ENCODE measurements at places on chromosomes 13 and 19. TPM values are rescaled to one million over a fixed set of nuclear protein-coding genes. Genes with fewer than 3 reads are reported as not detected.

The CCDC194 gene
- total RNA-seq, result not detected

The FFAR2 gene
- 0.44 TPM for total RNA-seq

DNA sequence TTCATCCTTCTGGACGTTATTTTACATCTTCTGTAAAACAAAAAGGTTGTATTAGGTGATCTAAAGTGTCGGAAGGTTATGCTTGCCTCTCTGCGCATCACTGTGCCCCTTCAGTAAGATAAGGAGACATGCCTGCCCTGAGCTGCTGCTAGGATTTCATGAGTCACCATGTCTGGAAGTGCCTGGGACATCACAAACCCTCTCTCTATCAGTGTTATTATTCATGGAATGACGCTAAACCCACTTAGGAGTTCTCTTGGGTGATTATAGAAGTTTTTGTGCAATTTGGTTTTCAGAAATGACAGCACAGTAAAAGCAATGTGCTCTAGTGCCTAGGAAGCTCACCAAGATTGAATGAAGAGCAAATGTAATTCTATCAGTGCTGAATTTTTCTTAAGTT, 617.7 kb downstream of the DCT start:
- DNase-seq, result peak; percentile 49

The ATF5 gene
- total RNA-seq, result 10.8 TPM

- DNase-seq, result no peak
These were observed 109.6 kb downstream of the ZAR1L start for GRCh38 chr13:32205431-32206096.

The DAND5 gene
- 5.0 TPM for total RNA-seq

DNA sequence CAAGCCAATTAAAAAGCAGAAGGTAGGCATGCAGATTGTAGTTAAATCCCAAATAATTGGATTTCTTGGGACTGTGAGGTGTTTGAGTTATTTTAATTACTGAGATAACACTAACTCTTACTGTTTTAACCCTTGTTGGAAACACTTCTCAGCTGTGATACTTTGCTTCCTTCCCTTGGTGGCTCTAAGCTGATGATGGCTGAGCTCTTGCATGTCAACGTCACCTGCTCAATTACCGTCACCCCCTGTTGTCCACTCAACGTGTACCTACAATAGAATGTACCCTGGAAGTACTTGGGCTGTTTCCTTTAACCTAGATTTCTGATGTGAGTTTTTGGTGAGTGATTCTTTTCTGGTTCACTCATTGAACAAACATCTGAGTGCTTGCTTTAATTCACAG, 303.4 kb downstream of the SLC7A1 start:
- no peak for DNase-seq

Measured in right cardiac atrium (tissue), 5 donors.